ENCODE measurements at places on chromosomes 11 and 22. TPM values are rescaled to one million over a fixed set of nuclear protein-coding genes. Genes with fewer than 3 reads are reported as not detected.

GRCh38 chr11:119371778-119372182 lies 9.7 kb downstream of the USP2 start:
- peaks cover 57% of the 10 kb centered on the region for H3K4me1 ChIP-seq
- H3K4me3 ChIP-seq, result no peak overlapping the region
- no peak for DNase-seq
- no peaks in the 10 kb centered on the region for H3K27me3 ChIP-seq
- H3K36me3 ChIP-seq, result no peaks in the 10 kb centered on the region

- no peaks in the 10 kb centered on the region for H3K27me3 ChIP-seq
- no peak for DNase-seq
- 0 out of 2 replicates have a peak, but pooled peaks cover 4% of the 10 kb centered on the region for H3K4me1 ChIP-seq
Measured at GRCh38 chr11:101476191-101476590, 107.6 kb downstream of the TRPC6 start.

- DNase-seq, result no peak
- no peaks in the 10 kb centered on the region for H3K4me1 ChIP-seq
- no peak overlapping the region for H3K4me3 ChIP-seq
- no peak overlapping the region for H3K27ac ChIP-seq
Measured at GRCh38 chr22:43562843-43563242, 151.0 kb downstream of the MPPED1 start.

DNA sequence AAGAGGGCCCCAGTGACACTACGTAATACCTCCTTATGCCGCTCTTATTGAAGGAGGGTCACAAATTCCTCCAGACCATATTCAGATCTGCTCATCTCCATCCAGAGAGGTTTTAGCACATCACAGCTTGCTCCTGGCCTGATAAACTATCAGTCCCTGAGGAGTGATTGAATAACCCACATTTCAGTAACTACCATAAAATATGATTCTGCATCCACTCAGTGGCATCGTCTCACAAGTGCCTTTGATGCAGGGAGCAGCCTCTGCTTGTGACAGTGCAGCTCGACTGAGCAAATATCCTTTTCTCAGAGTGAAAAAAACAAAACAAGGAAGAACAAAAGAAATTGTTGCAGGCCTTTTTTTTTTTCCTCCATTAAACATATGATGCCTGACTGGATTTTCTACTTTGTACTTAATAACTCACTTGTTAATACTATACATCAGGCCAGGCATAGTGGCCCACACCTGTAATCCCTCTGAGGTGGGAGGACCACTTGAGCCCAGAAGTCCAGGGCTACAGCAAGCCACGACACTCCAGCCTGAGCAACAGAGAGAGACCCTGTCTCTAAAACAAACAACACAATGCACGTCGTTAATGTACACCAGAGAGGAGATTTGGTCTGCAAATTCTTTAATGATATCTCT lies 64.5 kb downstream of the DDX10 start:
- no peak overlapping the region for H3K4me3 ChIP-seq
- DNase-seq, result no peak
- no peaks in the 10 kb centered on the region for H3K27me3 ChIP-seq
- no peak overlapping the region for H3K27ac ChIP-seq
- H3K36me3 ChIP-seq, result peaks cover 4% of the 10 kb centered on the region

- no peaks in the 10 kb centered on the region for H3K27me3 ChIP-seq
- H3K4me3 ChIP-seq, result no peak overlapping the region
- H3K4me1 ChIP-seq, result no peaks in the 10 kb centered on the region
- no peak overlapping the region for H3K27ac ChIP-seq
- H3K36me3 ChIP-seq, result no peaks in the 10 kb centered on the region
Measured at GRCh38 chr11:86118253-86118652, 49.4 kb upstream of the PICALM start.

GRCh38 chr22:47878460-47878859 lies 1116.0 kb downstream of the TBC1D22A start:
- 0 out of 2 replicates have a peak, but pooled peaks cover under 1% of the 10 kb centered on the region for H3K4me1 ChIP-seq
- H3K27ac ChIP-seq, result no peak overlapping the region
- DNase-seq, result no peak
- no peak overlapping the region for H3K4me3 ChIP-seq

DNA sequence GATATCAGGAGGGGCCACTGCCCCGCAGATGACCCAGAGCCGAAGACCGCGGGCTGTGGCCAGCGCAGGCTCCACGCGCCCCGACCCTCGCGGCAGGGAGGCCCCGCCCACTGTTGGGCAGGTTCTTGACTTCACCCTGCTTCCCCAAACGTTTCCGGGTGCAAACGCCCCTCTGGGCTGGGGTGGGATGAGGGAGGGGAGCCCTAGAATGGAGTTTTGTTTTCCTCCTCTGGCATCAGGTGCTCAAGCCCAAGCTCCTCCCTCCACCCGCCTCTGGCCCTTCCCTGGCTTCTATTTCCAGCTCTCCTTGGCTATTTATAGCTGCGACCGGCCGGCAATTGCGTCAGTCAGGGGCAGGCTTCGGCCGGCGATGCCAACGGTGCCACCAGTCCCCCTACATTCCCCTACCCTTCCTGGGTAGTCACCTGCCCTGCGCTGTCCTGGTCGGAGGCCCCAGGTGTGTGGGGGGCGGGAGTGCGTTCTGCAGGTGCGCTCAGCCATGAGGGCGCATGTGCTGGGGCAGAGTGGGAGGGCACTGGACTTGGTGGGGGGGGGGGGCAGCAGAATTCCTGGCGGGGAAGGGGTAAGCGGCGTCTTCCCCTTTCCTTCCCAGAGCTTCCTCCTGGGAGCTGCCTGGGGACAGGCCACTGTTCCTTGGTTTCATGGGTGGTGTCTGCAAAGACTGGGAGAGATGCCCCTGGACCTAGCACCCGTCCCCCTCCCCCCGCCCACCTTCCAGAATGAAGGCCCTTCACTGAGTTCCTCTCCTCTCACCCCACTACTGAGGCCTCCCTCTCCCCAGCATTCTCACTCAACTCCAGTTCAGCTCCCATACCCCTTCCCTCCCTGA lies 23.6 kb downstream of the DUSP8 start:
- no peak overlapping the region for H3K27ac ChIP-seq
- peaks cover 3% of the 10 kb centered on the region for H3K4me1 ChIP-seq
- no peaks in the 10 kb centered on the region for H3K36me3 ChIP-seq
- H3K4me3 ChIP-seq, result no peak overlapping the region
- DNase-seq, result no peak
- H3K27me3 ChIP-seq, result peaks cover 19% of the 10 kb centered on the region

DNA sequence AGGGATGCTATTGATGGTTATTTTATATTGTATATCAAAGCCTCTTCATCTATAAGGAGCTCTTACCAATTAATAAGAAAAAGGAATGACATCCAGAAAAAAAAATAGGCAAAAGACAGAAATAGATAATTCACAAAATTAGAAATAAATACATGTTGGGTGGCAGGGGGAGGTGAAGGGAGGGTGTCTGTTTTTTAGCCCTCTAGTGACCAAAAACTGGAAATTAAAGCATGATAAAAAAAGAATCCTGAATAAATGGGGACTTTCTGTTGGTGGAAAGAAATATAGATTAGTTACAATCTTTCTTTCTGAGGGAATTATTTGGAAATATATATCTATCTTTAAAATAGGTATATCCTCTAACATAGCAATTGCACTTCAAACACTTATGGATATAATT lies 42.0 kb upstream of the TTC36 start:
- no peak overlapping the region for H3K27ac ChIP-seq
- peaks cover 38% of the 10 kb centered on the region for H3K36me3 ChIP-seq
- H3K4me3 ChIP-seq, result no peak overlapping the region
- DNase-seq, result no peak

- H3K27me3 ChIP-seq, result no peaks in the 10 kb centered on the region
- no peaks in the 10 kb centered on the region for H3K4me1 ChIP-seq
- no peak overlapping the region for H3K27ac ChIP-seq
- H3K4me3 ChIP-seq, result no peak overlapping the region
- DNase-seq, result no peak
Measured at GRCh38 chr11:42175203-42175602, 715.8 kb upstream of the LRRC4C start.

DNA sequence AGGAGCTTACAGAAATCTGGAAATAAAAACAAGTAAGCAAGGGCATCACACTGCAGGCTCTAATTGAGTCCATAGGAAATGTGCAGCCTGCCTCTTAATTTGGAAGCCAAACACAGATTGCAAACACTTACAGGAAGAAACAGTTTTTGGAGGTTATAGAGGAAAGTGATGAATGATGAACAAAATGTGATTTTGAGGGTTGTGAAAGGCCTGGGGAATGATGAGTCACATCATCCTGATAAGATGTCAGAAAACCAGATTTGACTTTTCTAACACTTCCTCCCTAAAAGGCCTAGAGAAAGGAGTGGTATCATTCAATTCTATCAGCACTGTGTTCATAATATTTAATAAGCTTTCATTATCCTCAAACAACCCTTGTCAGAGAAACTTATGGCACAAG lies 96.6 kb upstream of the POU2AF2 start:
- H3K27ac ChIP-seq, result no peak overlapping the region
- no peak overlapping the region for H3K4me3 ChIP-seq
- no peaks in the 10 kb centered on the region for H3K36me3 ChIP-seq
- no peaks in the 10 kb centered on the region for H3K27me3 ChIP-seq

DNA sequence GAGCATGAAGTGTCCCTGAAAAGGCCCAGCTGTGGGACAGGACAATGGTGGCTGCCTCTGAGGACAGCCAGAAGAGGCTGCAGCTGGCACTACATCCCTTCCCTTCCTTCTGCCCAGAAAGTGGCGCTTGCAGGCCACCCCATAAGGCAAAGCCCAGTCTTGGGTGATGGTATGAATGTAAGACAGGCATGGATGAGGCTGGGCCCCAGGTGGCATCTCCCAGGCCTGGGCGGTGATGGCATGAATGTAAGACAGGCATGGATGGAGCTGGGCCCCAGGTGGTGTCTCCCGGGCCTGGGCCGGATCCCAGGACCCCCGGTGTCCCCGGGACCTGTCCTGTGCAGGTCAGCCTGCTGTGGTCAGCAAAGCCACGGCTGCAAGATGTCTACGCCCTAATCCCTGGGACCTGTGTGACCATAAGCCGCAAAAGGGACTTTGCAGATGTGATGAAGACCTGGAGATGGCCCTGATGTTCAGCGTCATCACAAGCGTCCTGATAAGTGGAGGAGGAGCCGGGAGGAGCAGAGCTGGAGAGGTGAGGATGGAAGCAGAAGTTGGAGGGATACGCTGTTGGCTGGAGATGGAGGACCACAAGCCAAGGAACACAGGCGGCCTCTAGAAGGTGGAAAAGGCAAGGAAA lies 181.1 kb downstream of the CTTN start:
- DNase-seq, result no peak
- no peak overlapping the region for H3K4me3 ChIP-seq
- H3K4me1 ChIP-seq, result no peaks in the 10 kb centered on the region
- H3K27ac ChIP-seq, result no peak overlapping the region
- no peaks in the 10 kb centered on the region for H3K36me3 ChIP-seq

GRCh38 chr11:31617246-31617645 lies 107.7 kb downstream of the ELP4 start:
- no peaks in the 10 kb centered on the region for H3K36me3 ChIP-seq
- H3K27me3 ChIP-seq, result no peaks in the 10 kb centered on the region
- DNase-seq, result no peak
- no peak overlapping the region for H3K27ac ChIP-seq
- no peak overlapping the region for H3K4me3 ChIP-seq

The ZNF214 gene
- 0.20 TPM for total RNA-seq

The SCUBE2 gene
- 0.35 TPM for total RNA-seq

The RHOD gene
- not detected for total RNA-seq

The SEPTIN3 gene
- total RNA-seq, result 1.1 TPM

The SCT gene
- total RNA-seq, result not detected
